ENCODE measurements at places on chromosomes 16 and 17. TPM values are rescaled to one million over a fixed set of nuclear protein-coding genes. Genes with fewer than 3 reads are reported as not detected.

CES5A gene
- total RNA-seq = not detected

- no peak for DNase-seq
- H3K4me1 ChIP-seq = no peaks in the 10 kb centered on the region
- no peak overlapping the region for H3K27ac ChIP-seq
- H3K4me3 ChIP-seq = no peak overlapping the region
- no peaks in the 10 kb centered on the region for H3K36me3 ChIP-seq
Observed at GRCh38 chr17:53390575-53390974, 432.2 kb upstream of the KIF2B start.

- H3K4me3 ChIP-seq = no peak overlapping the region
- DNase-seq = no peak
- H3K27ac ChIP-seq = no peak overlapping the region
- H3K27me3 ChIP-seq = no peaks in the 10 kb centered on the region
Observed at GRCh38 chr17:69912805-69913204, 162.2 kb upstream of the KCNJ16 start.

DNA sequence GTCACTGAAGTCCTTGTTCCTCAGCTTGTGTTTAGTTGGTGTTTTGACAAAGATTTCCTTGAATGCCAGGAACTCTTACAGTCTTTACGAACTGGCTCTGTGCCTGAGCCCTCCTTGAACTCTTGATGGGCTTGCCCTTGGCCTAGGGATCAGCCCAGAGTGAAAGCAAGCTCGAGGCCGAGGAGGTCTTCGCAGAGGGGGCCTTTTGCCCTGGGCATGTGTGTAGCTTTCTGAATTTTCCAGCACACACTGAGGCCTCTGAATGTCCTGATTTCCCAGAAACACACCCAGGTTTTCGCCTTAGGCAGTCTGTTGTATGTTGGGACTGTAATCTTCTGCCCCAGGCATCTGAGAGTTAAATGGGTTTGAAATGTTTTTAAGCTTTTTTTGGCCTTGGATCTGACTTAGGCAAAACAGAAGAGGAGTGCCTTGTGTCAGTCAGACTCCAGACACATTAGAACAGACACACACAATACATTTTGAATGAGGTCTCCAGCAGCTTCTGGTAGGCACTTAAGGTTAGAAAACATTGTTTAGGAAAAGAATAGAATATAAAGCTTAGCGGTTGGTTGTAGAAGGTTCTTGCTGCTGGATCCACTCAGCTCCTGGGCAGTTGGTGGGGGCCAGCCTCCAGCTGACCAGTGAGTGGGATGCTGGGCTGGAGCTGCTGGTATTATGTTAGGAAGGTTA, 17.1 kb downstream of the FOXK2 start:
- no peaks in the 10 kb centered on the region for H3K27me3 ChIP-seq
- peak overlapping the region; percentile 79 for H3K27ac ChIP-seq
- H3K4me1 ChIP-seq = peaks cover 44% of the 10 kb centered on the region
- no peak overlapping the region for H3K4me3 ChIP-seq

ABAT gene
- total RNA-seq = 4.4 TPM

- no peaks in the 10 kb centered on the region for H3K27me3 ChIP-seq
- H3K4me3 ChIP-seq = no peak overlapping the region
- no peak for DNase-seq
- H3K36me3 ChIP-seq = no peaks in the 10 kb centered on the region
- H3K27ac ChIP-seq = no peak overlapping the region
- peaks cover 12% of the 10 kb centered on the region for H3K4me1 ChIP-seq
Observed at GRCh38 chr16:86319585-86320236, 190.6 kb upstream of the FOXF1 start.

MBTD1 gene
- total RNA-seq = 11.3 TPM

DNA sequence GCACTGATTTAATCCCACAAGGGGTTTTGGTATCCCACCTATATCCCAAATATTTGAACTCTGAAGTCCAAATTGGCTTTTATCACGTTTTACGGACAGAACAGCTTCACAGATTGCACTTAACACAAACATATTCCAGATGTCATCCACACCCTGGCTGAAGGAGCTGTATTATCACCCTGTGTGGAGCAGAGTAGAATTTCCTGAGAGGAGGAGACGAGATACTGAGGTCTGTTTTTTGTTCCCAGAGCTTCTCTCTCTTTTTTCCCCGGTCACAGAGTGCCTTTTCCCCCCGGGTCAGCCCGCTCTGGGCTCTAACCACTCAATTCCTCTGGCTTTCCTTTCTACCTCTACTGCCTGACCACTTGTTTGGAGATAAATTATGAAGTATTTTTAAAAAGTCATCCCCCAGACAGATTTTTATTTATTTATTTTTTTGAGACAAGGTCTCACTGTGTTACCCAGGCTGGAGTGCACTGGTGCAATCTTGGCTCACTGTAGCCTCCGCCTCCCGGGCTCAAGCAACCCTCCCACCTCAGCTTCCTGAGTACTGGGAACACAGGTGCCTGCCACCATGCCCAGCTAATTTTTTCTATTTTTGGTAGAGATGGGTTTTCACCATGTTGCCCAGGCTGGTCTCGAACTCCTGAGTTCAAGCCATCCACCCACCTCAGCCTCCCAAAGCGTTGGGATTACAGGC, 30.7 kb downstream of the DNAH2 start:
- H3K36me3 ChIP-seq = no peaks in the 10 kb centered on the region
- no peaks in the 10 kb centered on the region for H3K27me3 ChIP-seq
- DNase-seq = no peak

GRCh38 chr16:31202414-31203375, at the start of gene PYCARD:
Gene PYCARD, minus strand, starts transcription at chr16:31202760. Its CDS starts 70 bp downstream, at chr16:31202690.
- no peak for DNase-seq
- peaks cover 22% of the 10 kb centered on the region for H3K36me3 ChIP-seq
- H3K27ac ChIP-seq = no peak within 1 kb of the TSS
- H3K4me1 ChIP-seq = peaks cover 16% of the 10 kb centered on the region
- H3K27me3 ChIP-seq = peaks cover 21% of the 10 kb centered on the region

GRCh38 chr17:21283482-21284318, 811 bp upstream of the MAP2K3 start:
- peak overlapping the region; percentile 88 for H3K4me3 ChIP-seq
- H3K27ac ChIP-seq = no peak overlapping the region
- no peak for DNase-seq
- H3K4me1 ChIP-seq = peaks cover 59% of the 10 kb centered on the region

CD300A gene
- not detected for total RNA-seq

CHST6 gene
- not detected for total RNA-seq

ESRP2 gene
- total RNA-seq = not detected

- no peak overlapping the region for H3K27ac ChIP-seq
- no peaks in the 10 kb centered on the region for H3K27me3 ChIP-seq
- peaks cover 10% of the 10 kb centered on the region for H3K36me3 ChIP-seq
- DNase-seq = no peak
- peaks cover 14% of the 10 kb centered on the region for H3K4me1 ChIP-seq
Observed at GRCh38 chr16:1380195-1380594, 28.5 kb downstream of the GNPTG start.

GRCh38 chr16:46765050-46765449, 16.9 kb upstream of the MYLK3 start:
- H3K27ac ChIP-seq = no peak overlapping the region
- H3K27me3 ChIP-seq = no peaks in the 10 kb centered on the region
- DNase-seq = no peak

NOL3 gene
- total RNA-seq = 24.1 TPM

KCNAB3 gene
- 0.45 TPM for total RNA-seq

GRCh38 chr16:79165506-79165905, 435.0 kb downstream of the MAF start:
- peaks cover 13% of the 10 kb centered on the region for H3K4me1 ChIP-seq
- no peak overlapping the region for H3K27ac ChIP-seq
- no peak for DNase-seq
- no peaks in the 10 kb centered on the region for H3K36me3 ChIP-seq
- H3K27me3 ChIP-seq = no peaks in the 10 kb centered on the region

GRCh38 chr16:57146040-57146647, 39.7 kb downstream of the PSME3IP1 start:
- DNase-seq = no peak
- no peak overlapping the region for H3K4me3 ChIP-seq

HSF4 gene
- total RNA-seq = 12.8 TPM

DNA sequence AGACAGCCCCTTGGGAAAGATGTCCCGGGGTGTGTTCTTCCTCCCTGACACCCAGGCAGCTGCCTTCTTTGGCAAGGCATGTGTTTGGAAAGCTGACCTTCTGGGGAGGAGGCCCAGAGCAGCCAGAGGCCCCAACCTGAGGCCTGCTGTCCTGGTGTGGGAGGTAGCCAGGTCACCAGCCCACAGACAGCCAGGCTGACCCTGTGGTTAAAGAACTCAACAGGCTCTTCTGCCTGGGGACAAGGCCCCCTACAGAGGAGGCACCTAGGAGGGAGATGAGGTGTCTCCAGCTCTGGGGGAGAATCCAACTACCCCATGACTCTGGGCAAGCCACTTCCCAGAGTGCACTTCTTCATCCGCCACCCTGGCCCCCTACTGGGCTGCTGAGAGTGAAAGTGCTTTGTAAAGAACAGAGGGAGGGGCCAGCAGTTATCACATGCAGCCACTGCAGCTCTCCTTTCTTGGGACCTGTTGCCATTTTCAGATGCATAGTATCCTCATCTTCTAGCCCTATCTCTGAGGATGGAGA, 13.1 kb upstream of the SREBF1 start:
- no peak for DNase-seq
- no peaks in the 10 kb centered on the region for H3K27me3 ChIP-seq
- peaks cover 13% of the 10 kb centered on the region for H3K4me1 ChIP-seq
- H3K27ac ChIP-seq = no peak overlapping the region
- H3K4me3 ChIP-seq = no peak overlapping the region

DNA sequence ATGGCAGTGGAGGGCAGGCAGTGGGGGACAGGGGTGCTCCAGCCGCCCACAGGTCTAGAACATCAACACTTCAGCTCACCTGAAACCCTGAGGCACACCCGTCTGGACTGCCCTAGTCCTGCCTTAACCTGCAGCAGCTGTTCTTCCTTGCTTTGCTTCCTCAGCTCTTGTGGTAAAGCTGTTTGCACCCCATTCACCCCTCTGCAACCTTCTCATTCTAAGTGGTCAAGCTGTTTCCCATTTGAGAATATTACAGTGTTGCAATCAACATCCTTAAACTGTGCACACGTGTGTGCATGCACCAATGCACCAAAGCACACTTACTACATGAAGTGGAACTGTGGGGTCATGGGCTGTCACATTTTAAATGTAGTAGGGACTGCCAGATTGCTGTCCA, 32.4 kb downstream of the SCNN1B start:
- no peak for DNase-seq
- no peaks in the 10 kb centered on the region for H3K4me1 ChIP-seq
- no peaks in the 10 kb centered on the region for H3K36me3 ChIP-seq
- H3K27ac ChIP-seq = no peak overlapping the region

PDILT gene
- not detected for total RNA-seq

ERBB2 gene
- total RNA-seq = 26.8 TPM

DNA sequence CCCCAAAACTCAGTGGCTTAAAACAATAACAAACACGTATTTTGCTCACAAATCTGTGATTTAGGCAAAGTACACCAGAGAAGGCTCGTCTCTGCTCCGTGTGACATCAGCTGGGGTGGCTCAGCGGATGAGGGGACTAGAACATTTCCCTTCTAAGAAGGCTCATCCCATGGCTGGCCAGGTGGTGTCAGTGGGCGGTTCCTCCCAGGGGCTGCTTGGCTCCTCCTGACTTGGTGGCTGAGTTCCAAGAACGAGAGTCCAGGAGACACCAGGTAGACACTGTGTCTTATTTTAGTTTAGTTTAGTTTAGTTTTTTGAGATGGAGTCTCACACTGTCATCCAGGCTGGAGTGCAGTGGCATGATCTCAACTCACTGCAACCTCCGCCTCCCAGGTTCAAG, 5.6 kb upstream of the CHMP6 start:
- H3K4me1 ChIP-seq = peaks cover 29% of the 10 kb centered on the region
- H3K27ac ChIP-seq = no peak overlapping the region

DNA sequence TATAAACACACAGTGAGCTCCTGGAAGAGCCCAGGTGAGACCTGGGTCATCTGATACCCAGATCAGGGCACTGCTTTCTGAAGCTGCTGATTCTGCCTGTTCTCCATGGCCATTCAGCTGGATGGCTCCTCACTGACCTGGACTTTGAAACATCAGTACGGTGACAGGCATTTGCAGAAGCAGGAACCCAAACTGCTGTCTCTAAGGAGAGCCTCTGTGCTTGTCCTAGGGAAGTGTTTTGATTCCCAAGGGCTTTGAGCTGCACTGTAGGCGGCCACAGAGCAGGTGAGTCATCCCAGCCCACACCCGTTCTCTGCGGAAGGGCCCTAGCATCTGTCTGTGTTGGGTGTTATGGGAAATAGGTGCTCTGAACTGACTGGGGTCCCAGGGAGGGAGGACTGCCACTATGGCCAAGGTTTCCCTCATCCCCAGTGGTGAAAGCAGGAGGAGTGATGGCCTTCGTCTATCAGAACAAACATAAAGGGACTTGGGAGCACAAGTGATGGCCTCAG, 60.7 kb upstream of the ADCY9 start:
- no peak overlapping the region for H3K4me3 ChIP-seq
- no peak overlapping the region for H3K27ac ChIP-seq
- peaks cover 17% of the 10 kb centered on the region for H3K4me1 ChIP-seq
- H3K27me3 ChIP-seq = no peaks in the 10 kb centered on the region
- H3K36me3 ChIP-seq = no peaks in the 10 kb centered on the region

RAPGEFL1 gene
- total RNA-seq = 1.1 TPM

PCGF2 gene
- 3.6 TPM for total RNA-seq

GRCh38 chr17:164303-165235, 16.9 kb downstream of the DOC2B start:
- H3K36me3 ChIP-seq = no peaks in the 10 kb centered on the region
- H3K27ac ChIP-seq = no peak overlapping the region
- no peak for DNase-seq
- no peak overlapping the region for H3K4me3 ChIP-seq
- no peaks in the 10 kb centered on the region for H3K4me1 ChIP-seq
- no peaks in the 10 kb centered on the region for H3K27me3 ChIP-seq

- no peak overlapping the region for H3K27ac ChIP-seq
- no peak for DNase-seq
- no peaks in the 10 kb centered on the region for H3K4me1 ChIP-seq
- no peaks in the 10 kb centered on the region for H3K36me3 ChIP-seq
- no peak overlapping the region for H3K4me3 ChIP-seq
Observed at GRCh38 chr16:54158986-54159385, 127.6 kb downstream of the IRX3 start.

- H3K27ac ChIP-seq = no peak overlapping the region
- no peaks in the 10 kb centered on the region for H3K27me3 ChIP-seq
- peaks cover 24% of the 10 kb centered on the region for H3K36me3 ChIP-seq
- no peak for DNase-seq
- H3K4me1 ChIP-seq = peaks cover 15% of the 10 kb centered on the region
Observed at GRCh38 chr17:2259769-2260536, 43.6 kb downstream of the SMG6 start.

DNA sequence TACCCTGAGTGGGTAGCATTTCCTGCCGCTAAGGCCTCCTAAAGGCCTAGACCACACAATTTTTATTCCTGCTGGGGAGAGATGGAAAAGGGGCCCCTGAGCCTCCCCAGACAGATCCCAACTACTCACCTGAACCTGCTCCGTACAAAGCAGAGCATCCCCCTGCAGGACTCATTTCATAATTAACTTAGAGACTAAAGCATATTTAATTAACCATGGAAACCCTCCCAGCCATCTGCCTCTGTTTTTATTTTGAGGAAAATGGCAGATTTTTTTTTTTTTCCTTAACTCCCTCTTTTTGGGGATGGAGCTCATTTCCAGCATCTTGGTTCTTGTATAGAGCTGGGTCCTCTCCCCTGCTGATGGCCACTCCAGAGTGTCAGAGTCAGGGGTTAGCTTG, 96.5 kb upstream of the CRHR1 start:
- peaks cover 82% of the 10 kb centered on the region for H3K27me3 ChIP-seq
- H3K4me1 ChIP-seq = no peaks in the 10 kb centered on the region
- H3K27ac ChIP-seq = no peak overlapping the region
- H3K4me3 ChIP-seq = no peak overlapping the region
- H3K36me3 ChIP-seq = no peaks in the 10 kb centered on the region
- no peak for DNase-seq

All from SJSA1 (cell line).